ENCODE measurements at places on chromosomes 5 and 9.

DNA sequence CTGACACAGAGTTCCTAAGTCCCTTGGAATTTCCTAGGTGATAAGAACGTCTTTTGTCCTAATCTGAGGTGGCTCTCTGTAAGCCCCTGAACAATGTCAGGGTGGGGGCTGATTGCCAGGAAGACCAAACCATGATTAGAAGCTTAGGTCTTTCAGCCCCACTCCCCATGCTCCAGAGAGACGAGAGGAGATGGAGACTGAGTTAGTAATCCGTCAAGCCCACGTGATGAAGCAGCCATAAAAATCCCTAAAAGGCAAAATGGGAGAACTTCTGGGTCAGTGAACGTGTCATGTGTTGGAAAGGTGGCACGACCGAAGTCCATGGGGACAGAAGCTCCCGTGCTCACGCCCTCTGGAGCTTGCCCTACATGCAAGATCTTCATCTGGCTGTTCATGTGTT is 85.6 kb downstream of the RAD23B start:
- DNase-seq = no peak

- no peak for DNase-seq
Observed at GRCh38 chr5:142455856-142456255, 131.0 kb upstream of the SPRY4 start.

DNA sequence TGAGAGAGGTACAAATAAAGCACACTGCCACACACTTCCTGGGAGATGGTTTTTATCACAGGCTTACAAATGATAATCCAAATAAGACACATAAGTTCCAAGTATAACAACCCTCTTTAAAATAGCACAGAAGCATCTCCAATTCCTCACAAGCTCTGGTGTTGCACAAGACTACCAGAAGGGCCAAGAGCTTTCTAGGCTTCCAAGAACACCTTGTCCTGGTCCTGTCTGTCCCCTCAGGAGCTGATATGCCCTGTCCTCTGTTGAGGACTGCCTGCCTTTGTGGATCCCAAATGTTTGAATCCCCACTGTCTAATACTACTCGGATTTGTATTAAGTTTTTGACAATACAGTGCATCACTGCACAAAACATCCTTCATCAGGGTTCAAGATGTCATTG is 110.1 kb downstream of the SPOCK1 start:
- DNase-seq = no peak

GRCh38 chr5:160679567-160680309 is 172.3 kb downstream of the ATP10B start:
- no peak for DNase-seq

DNA sequence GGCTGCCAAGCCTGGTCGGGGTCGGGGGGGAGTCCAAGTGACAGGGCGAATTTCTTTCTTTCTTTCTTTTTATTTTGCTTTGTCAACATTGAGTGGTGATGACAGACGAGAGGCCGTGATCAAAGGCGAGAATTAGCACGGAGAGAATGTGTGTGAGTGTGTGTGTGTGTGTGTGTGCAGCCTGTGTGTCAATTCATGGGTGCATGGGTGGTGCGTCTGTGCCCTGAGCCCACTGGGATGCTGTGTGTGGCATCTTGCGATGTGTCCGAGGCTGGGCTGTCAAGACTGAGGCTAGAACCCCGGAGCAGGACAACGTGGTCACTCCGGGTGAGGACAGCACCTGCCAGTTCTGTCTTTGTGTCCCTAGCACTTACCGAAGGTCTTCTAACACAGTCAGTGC is 4.7 kb upstream of the FIBCD1 start:
- DNase-seq = no peak

- DNase-seq = no peak
Observed at GRCh38 chr9:91502913-91503672, 79.5 kb upstream of the NFIL3 start.

GRCh38 chr5:131607418-131607817 is 27.6 kb downstream of the RAPGEF6 start:
- DNase-seq = no peak

- no peak for DNase-seq
Observed at GRCh38 chr5:148844433-148845280, 18.2 kb downstream of the ADRB2 start.

- DNase-seq = no peak
Observed at GRCh38 chr5:132439521-132440089, 51.0 kb downstream of the IRF1 start.

Data from stimulated activated CD4-positive, alpha-beta T cell treated with anti-CD3 and anti-CD28 coated beads, Interleukin-12 subunit alpha, Interleukin-12 subunit beta, amount 100 ng/mL, for 48 hours (primary cell).